Stimulated activated CD4-positive, alpha-beta T cell treated with anti-CD3 and anti-CD28 coated beads, Interleukin-1b, Interleukin-23, amount 100 ng/mL, for 1 hour (primary cell): ENCODE measurements at places on chromosomes 5 and 9.

- DNase-seq: no peak
Observed at GRCh38 chr9:89822996-89823395, 218.2 kb downstream of the GADD45G start.

DNA sequence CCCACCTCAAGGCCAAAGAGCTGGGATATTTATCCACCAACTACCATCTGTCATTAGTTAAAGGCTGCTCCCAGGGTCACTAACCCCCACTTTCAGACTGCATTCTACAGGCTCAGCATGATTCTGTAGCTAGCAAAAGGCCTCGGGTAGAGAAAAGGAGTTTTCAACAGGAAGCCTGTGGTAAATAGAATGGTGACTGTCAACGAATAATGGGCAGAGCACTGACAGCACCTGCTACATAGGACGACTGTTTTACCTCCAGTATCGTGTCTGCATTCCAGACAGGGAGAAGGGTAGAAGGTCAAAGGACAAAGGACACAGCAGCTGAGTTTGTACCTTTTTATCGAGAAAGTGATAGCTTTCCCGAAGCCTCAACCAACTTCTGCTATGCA is 20.3 kb downstream of the MFAP3 start:
- DNase-seq: no peak

- DNase-seq: no peak
Observed at GRCh38 chr9:37001459-37001858, 32.6 kb downstream of the PAX5 start.

DNA sequence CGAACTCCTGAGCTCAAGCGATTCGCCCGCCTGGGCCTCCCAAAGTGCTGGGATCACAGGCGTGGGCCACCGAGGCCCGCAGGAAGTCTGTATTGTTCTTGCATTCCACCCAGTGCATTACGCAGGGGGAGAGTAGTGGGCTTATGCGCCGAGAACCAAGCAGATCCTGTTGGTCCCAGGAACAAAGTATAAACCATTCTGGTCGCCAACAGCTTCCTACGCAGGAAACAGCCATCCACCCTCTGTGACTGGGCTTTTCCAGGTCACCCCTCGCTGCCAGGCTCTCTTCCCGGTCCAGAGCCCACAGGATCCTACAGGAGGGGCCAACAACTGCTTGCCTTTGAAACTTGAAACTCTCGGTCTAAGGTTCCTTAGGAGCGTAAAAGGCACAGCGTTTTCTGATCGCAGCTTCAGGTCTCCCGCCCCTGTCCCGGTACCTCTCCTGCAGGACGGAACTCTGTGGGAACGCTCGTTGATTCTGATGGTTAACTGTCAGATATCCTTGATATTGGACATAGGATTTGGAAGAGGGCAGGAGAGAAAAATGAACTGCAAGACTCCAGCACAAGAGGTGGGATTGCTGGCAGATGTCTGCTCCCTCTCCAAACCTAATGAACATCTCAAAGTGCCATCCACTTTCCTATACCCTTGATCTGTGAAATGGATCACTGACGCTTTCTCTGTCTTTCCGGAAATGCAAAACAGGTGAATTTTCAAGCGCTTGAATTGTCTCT is 4.2 kb upstream of the ANXA2R start:
- DNase-seq: no peak

- no peak for DNase-seq
Observed at GRCh38 chr9:8845808-8846207, 1046.2 kb upstream of the DMAC1 start.

GRCh38 chr9:37329576-37329975 is 92.9 kb upstream of the GRHPR start:
- DNase-seq: no peak

- no peak for DNase-seq
Observed at GRCh38 chr5:89946508-89946907, 463.0 kb downstream of the CETN3 start.

DNA sequence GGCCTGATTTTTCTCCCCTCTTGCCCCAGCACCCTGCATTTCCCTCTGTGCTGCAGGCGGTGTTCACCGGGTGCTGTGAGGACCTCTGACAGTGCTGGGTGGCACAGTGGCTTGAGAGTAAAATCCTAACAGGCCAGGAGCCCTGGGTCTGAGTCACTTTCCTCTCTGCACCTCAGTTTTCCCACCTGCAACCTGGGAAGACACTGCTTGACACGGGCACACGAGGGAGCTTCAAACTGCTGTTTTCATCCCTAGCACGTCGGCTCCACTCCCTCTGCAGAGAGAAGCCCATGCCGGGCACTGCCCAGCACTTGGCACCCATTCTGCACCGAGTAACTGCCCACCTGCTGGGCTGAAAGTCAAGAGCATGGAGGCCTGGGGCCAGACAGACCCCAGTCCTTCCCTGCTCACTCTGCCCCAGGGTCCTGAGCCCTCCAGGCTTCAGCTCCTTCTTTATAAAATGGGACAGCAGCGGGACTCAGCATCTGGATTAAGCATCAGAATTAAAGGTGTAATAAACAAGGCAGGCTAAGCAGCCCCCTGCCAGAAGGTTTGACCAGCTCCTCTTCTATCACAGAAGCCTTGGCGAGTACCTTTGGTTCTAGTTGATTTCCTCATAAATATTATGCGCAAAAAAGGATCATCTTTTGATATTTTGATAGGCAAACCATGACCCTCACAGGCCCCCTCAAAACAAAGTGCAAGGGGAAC is 5.2 kb downstream of the GFI1B start:
- DNase-seq: no peak

- no peak for DNase-seq
Observed at GRCh38 chr5:3736466-3736865, 140.8 kb downstream of the IRX1 start.

DNA sequence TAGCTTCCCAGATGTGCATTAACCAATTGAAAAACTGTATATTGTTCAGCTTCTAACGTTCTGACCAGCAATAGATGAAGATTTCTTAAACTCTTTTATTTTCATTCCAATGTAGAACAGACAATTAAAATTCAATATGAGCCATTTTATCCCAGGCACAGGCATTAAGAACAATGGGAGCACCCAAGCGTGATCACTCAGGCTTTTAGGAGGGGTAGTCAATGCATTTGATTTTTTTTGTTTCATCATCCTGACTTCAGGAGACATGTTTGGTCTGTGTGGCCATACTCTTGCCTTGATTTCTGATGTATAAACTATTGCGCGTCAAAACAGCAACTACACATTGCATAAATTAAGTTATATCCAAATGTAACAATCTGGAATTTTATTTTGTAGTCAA is 653.0 kb upstream of the RORB start:
- no peak for DNase-seq
